A673 (cell line): ENCODE measurements at places on chromosomes 7 and 10. TPM values are rescaled to one million over a fixed set of nuclear protein-coding genes. Genes with fewer than 3 reads are reported as not detected.

GRCh38 chr10:20334559-20334958, 518.3 kb downstream of the PLXDC2 start:
- no peak for DNase-seq

- DNase-seq, result no peak
Observed at GRCh38 chr10:133559216-133559615, 6.2 kb downstream of the SYCE1 start.

DNA sequence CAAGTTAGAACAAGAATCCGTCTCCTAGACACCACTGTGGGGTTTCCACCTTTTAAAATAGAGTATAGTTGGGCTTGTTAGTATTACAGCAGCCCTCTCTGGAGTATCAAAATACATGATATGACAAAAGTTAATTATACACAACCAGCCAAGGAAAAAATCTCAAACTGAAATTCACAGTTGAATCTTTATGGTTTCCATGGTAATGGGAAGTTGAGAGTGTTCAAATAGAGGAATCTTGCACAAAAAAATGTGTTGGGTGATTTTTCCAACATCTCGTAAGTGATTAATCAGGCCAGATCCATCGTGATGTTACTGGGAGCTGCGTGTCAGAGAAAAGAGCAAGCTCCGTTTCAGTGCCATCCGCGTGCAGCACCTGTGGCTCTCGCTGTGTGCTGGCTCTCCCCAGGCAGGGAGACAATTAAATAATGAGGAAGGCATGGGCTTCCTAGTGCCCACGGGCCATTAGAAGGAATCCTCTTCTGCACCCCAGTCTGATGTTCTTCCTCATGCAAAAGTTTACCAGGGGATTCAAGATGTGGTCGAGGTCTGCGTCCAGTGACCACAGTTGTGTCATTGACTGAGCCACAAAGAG, 41.1 kb upstream of the ADARB2 start:
- no peak for DNase-seq

- DNase-seq, result peak; percentile 21
Observed at GRCh38 chr7:149811221-149811620, 27.0 kb upstream of the ZNF862 start.

DNA sequence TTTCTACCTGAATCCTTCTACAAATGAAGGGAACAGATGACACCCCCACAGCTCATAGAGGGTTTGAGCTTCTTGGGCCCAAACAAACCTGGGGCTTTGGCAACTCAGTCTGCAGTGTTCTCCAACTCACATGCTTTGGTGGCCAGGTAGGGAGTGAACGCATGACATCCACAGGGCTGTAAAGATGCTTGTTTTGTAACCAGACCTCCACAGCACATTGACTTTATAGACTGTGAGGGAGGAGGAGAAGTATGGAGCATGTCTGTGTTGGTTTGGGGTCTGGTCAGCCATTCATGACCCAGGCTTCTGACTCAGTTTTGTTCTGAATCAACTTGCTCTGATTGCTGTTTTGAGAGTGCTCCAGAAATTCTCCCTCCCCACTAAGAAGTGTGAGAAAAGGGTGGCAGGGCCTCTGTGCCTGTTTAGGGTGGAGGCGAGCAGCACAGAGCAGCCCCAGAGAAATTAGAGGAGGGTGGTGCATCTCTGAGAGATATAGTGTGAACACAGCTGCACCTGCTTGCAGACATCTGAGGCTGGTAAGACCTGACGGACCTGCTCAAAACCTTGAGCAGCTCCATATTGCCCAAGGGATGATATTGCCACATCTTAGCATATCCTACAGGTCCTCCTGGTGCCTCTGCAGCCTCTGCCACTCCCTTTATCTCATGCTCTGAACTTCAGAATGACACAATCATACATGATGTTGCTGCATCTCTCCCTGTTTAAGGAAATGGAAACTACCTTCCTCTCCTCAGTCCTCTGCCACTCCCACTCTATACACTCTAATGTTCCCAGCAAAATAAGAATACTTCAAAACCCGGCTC, 287.7 kb downstream of the ABCA13 start:
- no peak for DNase-seq

GRCh38 chr7:92333866-92334265, 88.1 kb downstream of the ANKIB1 start:
- no peak for DNase-seq

GRCh38 chr7:73828107-73828803, 2.5 kb upstream of the CLDN4 start:
- DNase-seq, result peak; percentile 54

DNA sequence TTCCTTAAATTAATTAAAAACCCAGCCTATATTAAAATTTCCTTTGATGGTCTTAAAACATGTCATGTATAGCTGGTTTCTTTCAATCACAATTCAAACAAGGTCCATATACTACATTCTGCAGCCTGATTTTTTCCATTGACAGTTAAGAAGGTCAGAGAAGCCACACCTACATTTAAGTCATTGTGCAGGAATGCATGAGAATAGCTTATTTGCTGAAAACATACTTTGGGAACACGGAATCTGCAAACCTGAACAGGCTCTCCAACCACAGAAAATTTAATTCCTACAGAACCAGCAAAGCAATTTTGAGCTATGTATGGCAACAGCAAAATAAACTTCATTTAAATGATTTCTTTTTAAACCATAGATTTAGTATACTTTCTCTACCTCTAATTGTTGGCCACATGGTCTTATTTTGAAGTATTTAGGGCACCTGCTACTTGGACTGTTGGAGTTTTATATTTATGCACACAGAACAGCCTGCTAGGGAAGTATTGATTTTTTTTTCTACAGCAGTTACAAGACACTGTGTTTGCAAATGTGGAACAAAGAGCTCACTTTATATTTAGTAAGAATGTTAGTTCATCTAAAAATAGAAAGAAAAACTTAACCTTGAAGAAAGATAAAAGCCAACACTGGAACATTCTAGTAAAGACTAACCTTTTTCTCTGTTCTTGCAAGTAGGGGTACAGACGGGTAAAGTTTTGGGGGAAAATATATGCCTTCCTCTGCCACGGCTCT, 240.9 kb upstream of the IMMP2L start:
- no peak for DNase-seq

GRCh38 chr7:35319606-35320005, 65.7 kb upstream of the TBX20 start:
- no peak for DNase-seq

DNA sequence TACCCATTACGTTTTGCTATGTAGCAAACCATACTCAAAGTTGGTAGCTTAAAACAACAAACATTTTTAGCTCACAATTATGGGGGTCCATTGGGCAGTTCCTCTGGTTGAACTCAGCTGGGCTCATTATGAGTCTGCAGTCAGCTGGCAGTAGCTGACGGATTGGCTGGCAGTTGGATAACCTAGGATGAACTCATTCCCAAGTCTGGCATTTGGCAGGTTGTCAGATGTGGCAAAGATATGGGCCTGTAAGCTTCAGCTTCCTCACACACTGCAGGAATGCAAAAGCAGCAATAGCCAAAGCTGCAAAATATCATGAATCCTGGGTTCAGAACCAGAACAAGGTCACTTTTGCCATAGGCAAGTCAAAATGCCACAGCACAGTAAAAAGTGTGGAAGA, 412.2 kb upstream of the SORCS1 start:
- DNase-seq, result no peak

DNA sequence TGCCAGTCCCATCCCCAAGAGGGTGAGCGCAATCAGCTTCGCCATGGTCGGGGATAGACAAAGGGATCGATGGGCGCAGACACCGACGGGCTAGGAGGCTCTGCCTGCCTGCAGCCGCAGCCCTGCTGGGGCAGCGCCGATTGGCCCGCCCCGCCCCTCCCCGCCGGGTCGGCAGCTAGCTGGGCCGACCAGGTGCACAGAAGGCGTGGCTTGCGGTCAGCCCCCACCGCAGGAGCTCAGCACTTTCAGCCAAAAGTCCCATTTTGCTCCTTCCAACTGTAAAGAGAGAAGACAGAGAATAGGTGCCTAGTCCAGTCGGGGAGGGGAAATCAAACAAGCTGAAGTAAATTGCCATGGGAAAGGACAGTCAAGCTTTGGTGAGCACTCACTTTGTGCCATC, at the start of gene PON1:
TSS of gene PON1 (minus strand) at position 102 of the 400 bp plus-strand sequence. CDS start at position 45, 57 bp downstream.
- no peak for DNase-seq

- no peak for DNase-seq
Observed at GRCh38 chr7:30427296-30428070, 51.1 kb downstream of the NOD1 start.

GRCh38 chr7:140584195-140584851, 56.3 kb downstream of the DENND2A start:
- no peak for DNase-seq

DNA sequence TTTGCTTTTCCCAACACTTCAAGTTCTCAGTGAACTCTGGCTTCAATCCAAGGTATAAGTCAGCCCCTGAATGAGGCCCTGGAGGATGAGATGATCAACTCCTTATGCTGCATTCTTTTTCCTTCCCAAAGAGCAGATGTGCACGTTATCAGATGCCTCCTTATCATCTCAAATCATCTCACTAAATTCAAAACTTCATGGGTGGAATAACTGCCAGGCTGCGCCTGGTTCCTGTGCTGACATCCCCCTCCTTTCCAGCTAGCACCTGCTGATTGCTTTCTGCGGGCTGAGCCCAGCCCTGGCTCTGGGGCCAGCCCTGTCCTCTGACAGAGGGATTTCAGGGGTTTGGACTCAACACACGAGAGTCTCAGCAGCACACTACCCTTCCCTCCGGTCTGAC, 44.9 kb downstream of the TLL2 start:
- no peak for DNase-seq

- no peak for DNase-seq
Observed at GRCh38 chr7:99607548-99607947, 9.2 kb upstream of the ZSCAN25 start.

GRCh38 chr10:101050208-101051069, 11.3 kb upstream of the KAZALD1 start:
- DNase-seq, result peak; percentile 75

DNA sequence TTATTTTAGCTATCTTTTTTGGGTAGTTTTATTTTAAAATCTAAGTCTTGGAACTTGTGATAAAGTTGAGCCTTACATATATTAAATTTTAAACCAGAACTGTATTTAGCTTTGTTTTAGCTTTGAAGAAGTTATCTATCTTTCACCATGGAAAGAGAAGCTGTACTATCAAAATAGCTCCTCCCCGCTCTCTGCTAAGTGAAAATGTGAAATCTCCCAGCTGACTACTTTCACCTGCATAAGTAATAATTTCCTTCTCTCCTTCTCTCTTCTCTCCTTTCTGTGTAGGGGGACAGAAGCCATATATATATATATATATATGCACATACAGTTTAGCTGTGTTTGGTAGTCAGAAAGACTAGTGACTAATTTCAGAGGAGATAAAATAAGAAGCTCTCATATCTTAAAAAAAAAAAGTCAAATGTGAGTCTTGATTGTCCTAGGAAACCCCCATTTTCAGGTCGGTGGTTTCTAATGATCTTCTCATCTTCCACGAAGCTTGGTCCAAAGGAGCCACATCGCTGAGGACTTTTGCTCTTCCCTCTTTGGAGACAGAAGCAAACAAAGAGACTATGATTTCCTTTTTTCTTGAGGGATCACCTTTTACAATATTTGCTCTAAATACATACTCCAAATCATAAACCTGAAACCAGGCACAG, 30.6 kb upstream of the GDI2 start:
- no peak for DNase-seq

Gene DMBT1
- total RNA-seq, result not detected in 2 replicates

Gene SNX10
- 0.70 and 1.1 TPM in 2 replicates for total RNA-seq

Gene OR9A4
- not detected in 2 replicates for total RNA-seq

Gene CEP55
- total RNA-seq, result 67.9 and 68.5 TPM in 2 replicates

Gene CALML5
- not detected in 2 replicates for total RNA-seq

Gene CDK14
- 128 and 131 TPM in 2 replicates for total RNA-seq

Gene GBX1
- not detected in 2 replicates for total RNA-seq
